ENCODE measurements at places on chromosomes 3 and 15.

GRCh38 chr15:91407269-91407889 is 307.3 kb downstream of the SV2B start:
- DNase-seq = no peak

DNA sequence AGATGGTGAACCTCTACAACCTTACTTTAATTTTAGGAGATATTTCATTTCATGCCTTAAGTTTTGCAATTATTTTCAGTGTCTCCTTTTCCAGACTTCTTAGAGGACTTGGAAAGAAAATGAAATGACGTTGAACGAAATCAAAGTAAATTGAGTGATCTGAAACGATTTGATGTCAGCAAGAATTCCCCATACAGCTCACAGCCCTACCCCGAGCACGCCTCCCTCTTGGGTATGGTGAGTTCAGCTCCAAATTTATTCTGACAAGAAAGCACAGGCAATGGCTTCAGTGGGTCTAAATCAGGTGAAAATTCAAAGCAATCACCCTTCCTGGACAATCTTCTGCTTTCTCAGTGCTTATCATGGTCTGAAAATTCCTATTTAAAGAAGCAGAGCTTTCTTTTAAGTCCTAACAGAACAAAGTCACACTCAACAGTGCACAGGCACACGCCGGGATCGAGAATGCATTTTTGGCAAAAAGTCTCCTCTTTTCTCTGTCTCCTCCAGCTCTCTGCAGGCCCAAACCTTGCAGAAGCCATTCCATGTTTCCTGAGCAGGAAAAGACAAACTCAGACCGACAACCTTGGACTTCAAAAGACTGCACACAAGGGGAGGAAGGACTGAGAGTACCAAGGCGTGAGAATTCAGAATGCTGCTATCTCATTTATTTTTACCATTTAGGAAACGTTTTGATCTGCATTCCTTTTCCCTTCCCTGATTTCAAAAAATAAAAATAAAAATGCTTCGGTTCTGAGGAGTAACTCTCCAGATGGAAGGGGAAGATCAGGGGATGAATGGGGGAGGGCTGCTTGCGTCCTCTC is 72.0 kb downstream of the CCNL1 start:
- DNase-seq = no peak

GRCh38 chr15:100869151-100869999 is 10.3 kb upstream of the ALDH1A3 start:
- no peak for DNase-seq

GRCh38 chr15:65384505-65384894 is 6.7 kb upstream of the IGDCC3 start:
- DNase-seq = no peak

- no peak for DNase-seq
Measured at GRCh38 chr3:193719735-193720134, 126.7 kb downstream of the OPA1 start.

- DNase-seq = no peak
Measured at GRCh38 chr3:9617056-9617455, 32.2 kb upstream of the MTMR14 start.

DNA sequence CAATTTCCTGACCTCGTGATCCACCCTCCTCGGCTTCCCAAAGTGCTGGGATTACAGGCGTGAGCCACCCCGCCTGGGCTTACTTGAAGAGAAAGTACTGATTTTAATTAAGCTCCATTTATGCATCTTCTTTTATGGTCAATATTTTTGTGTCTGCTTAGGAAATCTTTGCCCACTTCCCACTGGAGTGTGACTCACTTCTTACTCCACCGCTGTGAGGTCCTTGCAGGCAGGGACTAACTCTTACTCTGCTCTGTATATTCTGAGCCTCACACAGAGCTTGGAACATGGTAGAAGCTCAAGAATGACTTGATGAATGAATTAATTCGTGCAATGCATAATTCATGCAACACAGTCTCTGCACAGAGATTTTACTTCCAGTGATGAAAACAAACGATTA is 2.9 kb upstream of the TM4SF19 start:
- DNase-seq = no peak

DNA sequence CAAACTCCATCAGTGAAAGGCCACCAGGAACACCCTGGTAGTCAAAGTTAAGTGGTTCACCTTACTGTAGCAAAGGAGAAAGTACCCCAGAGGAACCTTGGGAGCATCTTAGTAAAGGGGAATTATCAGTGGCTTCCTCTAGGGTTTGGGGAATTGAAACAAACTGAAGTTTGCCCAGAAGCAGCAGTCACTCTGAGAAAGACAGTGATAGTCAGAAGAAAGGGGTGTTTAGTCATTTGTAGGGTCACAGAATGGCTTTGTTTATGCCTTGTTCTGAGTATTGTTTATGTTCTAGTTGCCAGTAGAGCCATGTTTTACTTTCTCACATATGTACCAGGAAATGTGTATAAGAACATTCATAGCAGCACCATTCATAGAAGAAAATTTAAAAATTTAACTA is 93.8 kb downstream of the FHIT start:
- no peak for DNase-seq

DNA sequence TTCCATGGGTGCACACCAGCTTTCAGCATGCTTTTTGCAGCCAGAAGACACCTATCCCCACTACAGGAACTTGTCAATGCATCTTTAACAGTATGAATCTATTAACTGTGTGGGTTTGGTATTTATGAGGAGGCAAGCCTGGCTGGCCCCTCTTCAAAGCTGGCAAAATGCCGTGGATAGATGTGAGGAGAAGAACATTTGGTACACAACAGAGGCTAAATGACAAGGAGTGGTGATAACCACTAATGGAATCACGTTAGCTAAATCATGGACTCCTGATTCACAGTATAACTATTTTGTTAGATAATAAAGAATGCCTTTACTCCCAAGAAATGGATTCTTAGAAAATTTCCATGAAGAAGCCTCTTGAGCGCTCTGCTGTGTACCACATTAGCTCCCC is 187.2 kb downstream of the CLSTN2 start:
- no peak for DNase-seq

- DNase-seq = no peak
Measured at GRCh38 chr3:97488741-97489140, 275.8 kb upstream of the ARL6 start.

- no peak for DNase-seq
Measured at GRCh38 chr3:112817271-112817670, 29.4 kb downstream of the CD200R1L start.

DNA sequence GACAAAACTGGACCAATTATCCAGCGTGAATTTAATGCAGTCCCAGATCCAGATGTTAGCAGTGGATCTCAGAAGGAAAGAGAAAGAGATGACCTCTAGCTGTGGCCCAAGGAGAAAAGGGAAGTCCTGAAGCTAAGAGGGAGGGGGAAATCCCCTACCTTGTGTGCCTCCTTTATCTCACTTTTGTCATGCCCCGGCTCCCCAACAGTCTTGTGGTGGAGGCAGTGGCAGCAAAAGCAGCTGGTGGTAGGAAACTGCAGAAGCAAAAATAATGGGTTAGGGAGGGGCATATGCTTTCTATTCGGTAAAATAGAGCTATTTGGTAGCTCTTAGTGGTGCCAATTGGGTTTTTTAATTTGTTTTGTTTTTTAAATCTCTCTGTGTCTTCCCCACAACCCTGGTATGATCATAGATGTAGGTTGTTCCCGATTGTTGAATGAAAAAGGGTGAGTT is 56.5 kb downstream of the MCTP2 start:
- no peak for DNase-seq

DNA sequence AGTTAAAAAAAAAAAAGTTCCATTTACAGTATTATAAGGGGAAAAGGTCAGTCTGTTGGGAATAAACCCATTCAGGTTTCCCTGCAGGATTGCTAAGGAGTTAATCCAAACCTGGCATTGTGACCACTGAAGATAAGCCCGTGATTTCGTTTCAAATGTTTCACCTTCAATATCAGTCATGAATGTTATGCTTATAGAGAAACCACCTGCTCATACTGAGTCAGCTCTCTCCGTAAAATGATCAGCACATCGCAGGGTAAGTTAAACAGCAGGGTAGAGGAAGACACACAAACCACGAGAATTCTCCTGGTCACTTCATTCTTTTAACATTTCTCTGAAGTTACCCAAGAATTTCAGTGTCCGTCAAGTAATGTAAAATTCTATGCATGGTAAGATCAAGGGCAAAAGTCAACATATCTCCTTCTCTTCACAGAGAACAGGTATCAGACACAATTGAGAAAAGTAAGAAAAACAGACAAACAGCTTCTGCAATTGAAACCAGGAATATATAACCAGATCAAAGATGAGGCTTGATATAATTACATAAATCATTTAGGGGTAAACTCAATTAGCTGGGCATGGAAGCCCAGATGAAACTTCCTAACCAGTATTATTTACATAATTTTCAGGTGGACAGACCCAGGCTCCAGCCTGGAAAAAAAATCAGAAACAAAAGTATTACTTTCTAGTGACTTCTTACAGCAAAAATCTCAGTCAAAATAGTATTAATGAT is 67.6 kb upstream of the ARHGEF3 start:
- no peak for DNase-seq

- DNase-seq = no peak
Measured at GRCh38 chr3:18752273-18752934, 327.3 kb upstream of the SATB1 start.

- no peak for DNase-seq
Measured at GRCh38 chr3:119514637-119515036, 16.3 kb downstream of the TIMMDC1 start.

DNA sequence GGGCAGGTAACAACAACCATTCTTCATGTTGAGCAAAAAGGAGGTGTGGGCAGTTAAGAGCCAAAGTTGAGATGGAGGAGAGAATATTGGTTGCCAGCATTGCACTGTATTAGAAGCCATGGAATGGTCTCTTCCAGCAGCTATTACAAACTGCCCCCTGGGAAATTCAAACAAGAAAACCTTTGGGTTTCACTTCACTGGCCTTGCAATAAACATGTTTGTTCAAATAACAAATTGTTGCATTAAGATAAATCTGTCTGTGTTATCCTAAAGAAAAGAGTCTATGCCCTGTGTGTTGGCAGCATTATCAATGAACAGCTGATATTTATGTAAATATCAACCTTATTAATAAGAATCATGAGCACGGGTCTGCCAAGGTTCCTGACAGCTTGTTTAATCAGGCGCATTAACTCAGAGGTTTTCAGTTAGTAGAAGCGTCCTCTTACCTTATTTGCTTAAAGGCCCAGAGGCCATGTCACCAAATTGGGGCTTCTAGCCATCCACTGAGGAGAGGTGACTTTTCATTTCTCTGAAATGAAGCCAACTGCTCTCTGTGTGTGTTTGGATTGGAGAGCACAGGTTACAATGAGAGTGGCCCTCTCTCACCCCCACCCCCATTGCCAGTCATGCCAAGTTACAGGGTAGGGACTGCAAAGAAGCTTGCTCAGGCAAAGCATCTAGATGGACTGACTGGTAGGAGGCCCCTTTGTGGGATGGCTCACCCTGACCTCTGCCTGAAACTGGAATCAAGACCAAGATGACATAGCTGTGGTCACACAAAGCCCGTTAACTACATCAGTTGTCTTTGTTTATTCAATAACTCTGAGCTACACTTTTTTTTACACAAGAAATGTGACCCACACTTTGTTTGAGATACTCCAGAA is 10.5 kb downstream of the FILIP1L start:
- no peak for DNase-seq

DNA sequence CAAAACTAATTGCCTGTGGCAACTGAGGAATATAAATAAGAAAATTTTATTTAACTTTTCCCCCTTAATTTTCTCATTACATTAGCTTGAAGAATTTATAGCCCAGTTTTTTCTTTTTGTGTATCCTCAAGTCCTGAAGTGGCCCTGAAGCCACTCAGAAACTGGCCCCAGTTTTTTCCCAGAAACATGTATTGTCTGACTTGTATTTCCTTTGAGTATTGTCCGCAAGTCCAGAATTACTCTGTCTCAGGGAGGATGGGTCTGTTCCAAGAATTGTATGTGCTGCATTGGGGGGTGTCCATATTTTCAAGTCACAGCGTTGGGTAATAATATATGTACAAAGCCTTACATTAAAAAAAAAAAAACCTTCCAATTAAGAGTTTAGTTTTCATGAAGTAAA is 149.7 kb upstream of the IL12A start:
- no peak for DNase-seq

- DNase-seq = no peak
Measured at GRCh38 chr3:31077021-31077601, 182.7 kb upstream of the GADL1 start.

- DNase-seq = no peak
Measured at GRCh38 chr3:42451116-42451515, 40.7 kb upstream of the LYZL4 start.

DNA sequence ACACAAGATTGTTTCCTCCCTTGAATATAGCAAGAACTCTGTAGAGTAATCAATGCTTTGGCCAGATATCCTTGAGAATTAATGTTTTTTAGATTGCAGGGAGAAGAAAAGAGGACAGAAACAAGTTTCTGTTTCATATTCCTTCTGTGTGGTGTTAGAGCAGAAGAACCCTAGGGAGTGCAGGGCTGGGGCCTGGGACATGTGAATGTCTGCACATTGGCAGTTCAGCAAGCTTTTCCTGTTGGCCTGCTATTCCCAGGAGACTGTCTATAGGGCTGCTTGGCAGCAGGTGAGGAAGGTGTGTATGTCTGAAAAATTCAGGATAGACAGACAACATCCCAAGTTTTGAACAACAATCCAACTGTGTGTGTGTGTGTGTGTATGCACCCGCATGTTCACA is 13.6 kb upstream of the CNBP start:
- DNase-seq = no peak

DNA sequence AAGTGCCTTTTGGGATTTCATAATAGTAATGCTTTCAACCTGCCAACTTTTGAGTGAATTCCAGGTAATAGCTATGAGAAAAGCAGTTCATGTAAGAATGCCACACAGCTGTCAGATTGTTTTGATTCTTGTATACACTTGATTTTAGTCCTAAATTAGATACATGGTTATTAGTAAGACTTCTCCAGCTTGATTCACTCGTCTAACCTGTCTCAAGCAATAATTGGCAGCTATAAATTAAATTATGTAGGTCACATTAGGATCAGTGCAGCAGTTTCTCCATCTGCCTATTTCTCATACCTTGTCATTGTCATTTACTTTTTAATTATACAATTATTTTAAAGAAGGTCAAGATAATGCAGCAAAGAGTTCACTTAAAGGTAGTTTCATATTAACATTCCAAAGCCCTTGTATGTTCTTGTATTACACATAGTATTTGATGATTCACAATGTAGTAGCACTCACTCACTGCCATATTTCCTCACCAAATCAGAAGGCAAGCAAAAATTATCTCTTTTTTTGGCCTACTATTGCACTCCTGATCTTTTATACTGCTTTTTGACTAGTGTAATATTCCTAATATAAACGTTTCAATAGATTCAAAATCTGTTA is 10.9 kb upstream of the CRYBG3 start:
- no peak for DNase-seq

Data from stimulated activated CD4-positive, alpha-beta T cell treated with anti-CD3 and anti-CD28 coated beads, Interleukin-15, amount 100 ng/mL, for 1 hour (primary cell).